ENCODE measurements at places on chromosomes 1 and 21. TPM values are rescaled to one million over a fixed set of nuclear protein-coding genes. Genes with fewer than 3 reads are reported as not detected.

GRCh38 chr1:147735423-147735822 lies 25.0 kb downstream of the GJA5 start:
- no peak for DNase-seq

DNA sequence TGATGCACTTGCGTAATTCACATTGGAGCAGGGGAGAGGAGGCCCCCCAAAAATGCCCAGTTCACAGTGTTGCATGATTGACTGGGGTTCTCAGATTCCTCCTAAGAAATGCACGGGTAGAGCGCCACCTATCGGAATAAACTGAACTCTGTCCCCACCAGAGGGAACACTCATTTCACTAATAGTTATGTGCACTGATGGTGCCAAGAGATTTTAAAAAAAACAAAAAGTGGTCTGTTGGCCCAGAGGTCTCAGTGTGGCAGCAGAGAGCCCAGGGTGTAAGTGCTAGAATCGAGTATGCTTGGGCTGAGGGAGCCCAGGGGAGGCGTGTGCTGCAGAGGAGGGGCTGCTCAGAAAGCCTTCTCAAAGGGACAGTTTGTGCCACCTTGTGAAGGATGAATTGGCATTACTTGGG lies 6.9 kb downstream of the PINK1 start:
- DNase-seq, result no peak

DNA sequence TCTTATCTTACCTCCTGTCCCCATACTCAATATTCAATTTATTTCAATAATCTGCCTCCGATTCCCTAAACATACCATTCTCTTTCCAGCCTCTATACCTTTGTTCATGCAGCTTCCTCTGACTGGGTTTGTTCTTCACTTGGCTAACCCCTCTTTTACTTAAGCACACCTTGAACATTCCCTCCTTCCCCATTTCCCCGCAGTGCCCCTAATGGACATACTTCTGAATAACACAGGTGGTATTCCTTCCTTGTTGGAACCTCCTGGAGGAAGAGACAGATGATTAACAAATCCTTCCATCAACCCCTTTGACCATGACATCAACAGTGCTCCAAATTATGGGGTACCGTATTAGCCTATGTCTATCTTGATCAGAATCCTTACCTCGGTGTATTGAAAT lies 190.0 kb upstream of the UBE2U start:
- no peak for DNase-seq

DNA sequence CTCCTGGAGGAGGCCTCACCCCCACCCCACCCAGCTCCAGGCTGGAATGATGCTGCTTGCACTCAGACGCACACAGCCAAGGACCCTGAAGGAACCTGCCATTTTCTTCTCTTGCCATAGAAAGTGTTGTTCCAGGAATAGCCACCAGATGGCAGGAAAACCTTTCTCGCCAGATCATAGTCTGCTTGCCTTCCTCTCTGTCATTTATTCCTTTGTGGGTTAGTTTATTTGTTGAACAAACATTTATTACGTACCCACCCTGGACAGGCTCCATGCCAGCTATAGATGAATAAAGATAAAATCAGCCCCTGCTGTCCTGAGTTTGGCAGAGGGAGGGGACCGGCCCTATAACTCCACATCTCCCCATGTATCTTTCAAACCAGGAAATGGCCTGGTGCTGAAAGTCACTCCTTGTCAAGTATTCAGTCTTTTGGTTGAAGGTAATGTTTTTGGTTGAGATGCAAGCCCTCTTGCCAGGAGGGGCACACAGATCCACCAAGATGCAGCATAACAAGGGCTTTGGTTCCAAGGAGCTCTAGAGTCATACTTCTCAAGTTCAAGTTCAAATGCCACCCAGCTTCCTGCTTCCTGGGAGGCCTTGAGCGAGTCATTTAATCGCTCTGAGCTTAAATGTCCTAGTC lies 7.0 kb upstream of the KCNC4 start:
- DNase-seq, result no peak

DNA sequence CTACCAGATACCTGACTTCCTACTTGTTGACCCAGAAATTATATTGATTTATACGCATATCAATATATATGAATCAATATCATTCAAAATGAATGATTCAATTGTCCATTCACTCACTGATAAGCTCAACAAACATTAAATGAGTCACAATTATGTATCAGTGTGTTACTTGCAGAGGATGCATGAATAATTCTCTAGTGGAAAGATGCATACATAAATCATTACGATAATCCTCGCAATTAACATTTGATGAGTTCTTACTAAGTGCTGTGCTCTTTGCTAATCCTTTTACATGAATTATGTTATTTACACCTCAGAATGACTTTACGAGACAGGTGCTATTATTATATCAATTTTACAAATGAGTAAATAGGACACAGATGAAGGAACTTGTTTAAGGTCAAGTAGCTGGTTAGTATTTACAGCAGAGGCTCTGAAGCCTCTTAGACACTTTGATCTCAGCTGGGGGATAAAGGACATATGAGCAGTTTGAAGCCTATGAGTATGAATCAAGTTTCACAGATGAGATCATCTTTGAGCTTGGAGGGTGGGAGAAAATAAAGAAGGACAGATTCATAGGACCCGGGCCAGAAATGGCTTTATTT lies 112.8 kb upstream of the ADAMTS5 start:
- no peak for DNase-seq

CORT gene
- not detected for total RNA-seq

DNA sequence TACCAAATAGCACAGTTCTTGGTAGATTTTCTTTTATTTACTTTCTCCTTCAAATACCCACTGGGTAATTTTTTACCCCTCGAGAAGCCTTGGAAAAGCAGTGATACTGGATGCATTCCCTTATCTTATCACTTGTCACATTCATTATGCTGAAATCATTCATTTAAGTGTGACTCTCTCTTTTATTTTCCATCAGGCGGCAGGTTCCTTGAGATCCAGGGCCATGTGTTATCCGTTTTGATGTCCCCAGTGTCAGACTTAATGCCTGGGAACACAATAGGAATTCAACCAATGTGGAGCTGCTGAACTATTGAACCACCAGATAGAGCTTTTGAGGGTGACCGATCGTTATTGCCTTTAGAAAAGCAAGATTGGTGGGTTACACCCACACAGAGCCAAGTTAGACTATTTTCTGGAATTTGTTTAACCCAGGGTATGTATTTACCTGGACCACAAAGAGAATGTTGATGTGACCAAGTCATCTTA lies 51.5 kb upstream of the ATP5PO start:
- no peak for DNase-seq

DNA sequence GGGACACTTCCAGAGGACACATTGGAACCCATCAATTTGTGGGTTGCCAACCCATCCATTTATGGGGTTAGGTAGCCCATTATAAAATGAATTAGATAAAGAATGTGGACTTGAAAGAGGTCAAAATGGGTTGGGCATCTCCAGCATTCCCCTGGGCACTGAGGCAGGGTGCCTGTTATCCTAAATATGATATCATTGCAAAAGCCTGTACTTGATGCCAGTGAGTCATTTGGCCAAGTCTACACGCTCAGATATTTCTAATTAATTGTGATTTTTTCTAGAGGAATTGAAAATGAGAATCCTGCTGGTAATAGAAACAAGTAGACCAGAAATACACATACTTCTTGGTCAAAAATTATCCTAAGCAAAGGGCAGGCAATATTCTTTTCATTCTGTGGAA lies 21.9 kb upstream of the NBL1 start:
- DNase-seq, result no peak

DNA sequence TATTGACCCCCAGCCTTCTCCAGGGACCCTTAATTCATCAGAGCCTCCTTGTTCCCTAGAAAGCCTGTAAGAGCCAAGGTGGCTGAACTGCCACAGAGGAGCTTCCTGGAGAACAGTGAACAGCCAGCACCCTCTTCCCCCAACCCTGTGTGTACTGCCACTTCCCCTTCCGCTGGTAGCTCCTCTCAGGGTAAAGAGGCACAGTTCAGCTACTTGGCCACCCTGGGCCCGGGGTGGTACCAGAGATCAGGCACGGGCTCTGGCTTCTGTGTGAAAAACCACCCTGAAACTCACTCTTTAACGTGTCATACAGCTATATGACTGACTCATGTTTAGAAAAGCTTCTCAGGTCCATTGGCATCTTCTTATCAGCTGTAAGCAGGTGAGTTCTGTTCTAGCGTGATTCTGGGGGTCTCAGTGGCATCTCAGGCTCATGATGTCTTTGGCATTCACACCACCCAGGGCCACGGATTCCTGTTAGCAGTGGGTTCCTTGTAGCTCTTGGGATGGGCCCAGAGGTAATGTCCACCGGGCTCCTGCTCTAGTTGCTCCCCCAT lies 22.4 kb downstream of the ARMH1 start:
- DNase-seq, result no peak

MAP3K6 gene
- total RNA-seq, result 51.5 TPM

- DNase-seq, result peak; percentile 83
These were observed 712 bp upstream of the LAMB3 start for GRCh38 chr1:209652873-209653401.

GRCh38 chr1:66563941-66564630 lies 30.1 kb downstream of the SGIP1 start:
- DNase-seq, result no peak

DNA sequence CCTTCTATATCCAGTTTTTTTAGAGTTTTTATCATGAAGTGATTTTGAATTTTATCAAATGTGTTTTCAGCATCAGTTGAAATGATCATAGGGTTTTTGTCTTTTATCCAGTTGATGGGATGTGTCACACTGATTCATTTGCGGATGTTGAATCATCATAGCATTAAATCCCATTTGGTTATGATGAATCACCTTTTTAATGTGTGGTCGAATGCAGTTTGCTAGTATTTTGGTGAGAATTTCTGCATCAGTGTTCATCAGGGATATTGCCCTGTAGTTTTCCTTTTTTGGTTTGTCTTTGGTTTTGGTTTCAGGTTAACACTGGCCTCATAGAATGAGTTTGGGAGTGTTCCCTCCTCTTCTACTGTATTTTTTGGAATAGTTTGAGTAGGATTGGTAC lies 80.3 kb downstream of the DIRAS3 start:
- no peak for DNase-seq

DNA sequence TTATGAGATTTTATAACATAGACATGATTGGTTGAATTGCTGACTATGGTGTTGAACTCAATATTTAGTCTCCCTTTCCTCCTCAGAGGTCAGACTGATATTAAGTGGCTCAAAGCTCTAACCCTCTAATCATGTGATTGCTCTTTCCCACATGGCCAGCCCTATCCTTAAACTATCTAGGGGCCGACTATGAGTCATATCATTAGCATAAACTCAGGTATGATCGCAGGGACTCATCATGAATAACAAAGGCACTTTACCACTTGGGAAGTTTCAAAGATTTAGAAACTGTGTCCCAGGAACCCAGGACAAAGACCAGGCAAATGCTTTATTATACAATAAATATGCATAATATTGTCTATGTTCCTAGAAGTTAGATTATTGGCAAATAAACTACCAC lies 894.6 kb upstream of the NEGR1 start:
- DNase-seq, result no peak

DNA sequence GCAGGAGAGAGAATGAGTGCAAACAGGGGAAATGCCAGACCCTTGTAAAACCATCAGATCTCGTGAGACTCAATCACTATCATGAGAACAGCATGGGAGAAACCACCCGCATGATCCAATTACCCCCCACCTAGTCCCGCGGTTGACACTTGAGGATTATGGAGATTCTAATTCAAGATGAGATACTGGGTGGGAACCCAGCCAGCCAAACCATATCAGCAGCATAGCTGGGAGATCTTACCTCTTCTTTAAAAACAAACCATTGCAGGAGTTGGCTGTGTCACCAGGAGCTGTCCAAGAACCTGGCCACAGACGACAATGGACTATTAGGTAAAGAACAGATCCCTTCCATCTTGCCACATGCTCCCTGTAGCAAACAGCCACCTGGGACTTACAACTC lies 422.7 kb downstream of the MATN1 start:
- DNase-seq, result no peak

DNA sequence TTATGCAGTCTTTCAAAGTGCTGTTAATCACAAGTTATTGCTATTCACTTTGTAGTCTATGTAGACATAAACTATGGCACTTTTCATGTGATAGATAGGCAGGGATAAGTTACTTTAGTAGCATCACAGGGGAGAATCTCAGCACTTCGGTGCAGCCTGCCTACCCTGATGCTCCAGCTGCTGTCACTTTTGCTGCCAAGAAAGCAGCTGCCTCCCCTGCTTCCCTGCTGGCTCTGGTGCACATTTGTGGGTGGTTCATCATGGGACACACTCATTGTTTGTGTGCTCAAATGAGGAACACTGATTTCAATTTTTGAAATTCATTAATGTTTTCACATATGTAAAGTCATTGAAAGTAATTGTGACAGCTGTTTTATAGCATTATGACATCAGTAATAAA lies 272.6 kb downstream of the S1PR1 start:
- DNase-seq, result no peak

GRCh38 chr21:18832950-18833349 lies 429.4 kb upstream of the TMPRSS15 start:
- no peak for DNase-seq

DNA sequence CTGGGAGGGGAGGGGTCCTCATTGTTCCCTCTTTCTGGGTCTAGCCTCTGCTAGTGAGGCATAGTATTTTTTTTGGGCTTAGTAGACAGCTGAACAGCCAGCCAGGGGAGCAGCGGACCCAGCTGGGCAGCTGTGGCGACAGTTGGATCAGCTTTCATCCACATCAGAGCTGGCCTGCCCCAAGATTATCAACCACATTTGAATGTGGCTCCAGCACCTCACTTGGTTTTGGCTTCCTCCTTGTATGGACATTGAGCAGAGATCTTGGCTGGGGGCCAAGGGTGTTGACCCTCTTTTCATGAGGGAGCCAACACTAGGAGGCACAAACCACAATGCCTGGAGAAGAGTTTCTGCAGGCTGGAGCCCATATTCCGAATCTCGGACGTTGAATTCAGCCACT lies 25.0 kb downstream of the WNT4 start:
- peak; percentile 52 for DNase-seq

DNA sequence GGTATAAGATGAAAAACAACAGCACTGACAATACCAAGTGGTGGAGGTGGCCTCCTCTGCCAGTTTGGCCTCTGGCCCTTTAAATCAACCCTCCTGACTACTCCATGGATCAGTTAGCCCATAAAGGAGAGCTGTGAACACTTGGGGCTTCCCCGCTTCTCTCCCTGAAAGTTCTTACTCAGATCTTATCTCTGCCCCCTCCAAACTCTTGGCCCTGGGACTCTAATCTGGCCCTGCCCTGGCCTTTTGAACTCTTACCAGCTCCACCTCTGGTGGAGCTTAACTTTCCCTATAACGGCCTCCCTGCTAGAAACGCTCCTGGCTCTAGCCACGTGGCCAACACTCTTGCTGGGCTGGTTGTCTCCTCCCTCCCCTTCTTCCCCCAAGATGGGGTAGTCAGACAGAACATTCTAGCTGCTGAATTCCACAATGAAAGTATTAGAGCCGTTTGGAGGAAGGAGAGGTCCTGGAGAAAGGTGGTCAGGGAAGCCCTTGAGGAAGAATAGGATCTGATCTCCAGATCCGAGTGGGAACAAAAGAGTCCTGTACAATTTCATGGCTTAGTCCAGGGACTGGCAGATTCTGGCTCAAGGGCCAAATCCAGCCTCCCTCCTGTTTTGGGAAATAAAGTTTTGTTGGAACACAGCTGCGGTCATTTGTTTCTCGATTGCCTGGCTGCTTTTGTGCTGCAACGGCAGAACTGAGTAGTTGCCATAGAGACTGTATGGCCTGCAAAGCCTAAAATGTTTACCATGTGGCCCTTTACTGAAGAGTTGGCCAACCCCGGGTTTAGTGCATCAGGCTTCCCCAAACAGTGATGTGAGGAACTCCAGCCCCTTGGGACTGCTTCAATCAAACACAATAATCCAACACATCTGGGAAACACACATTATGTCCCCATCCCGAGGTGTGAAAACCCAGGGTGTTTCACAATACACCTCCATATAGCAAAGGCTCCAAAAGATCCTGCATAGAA lies 9.5 kb upstream of the PIGR start:
- no peak for DNase-seq

GRCh38 chr1:15189692-15190370 lies 36.3 kb downstream of the TMEM51 start:
- no peak for DNase-seq
